ENCODE measurements at places on chromosomes 6 and 20. TPM values are rescaled to one million over a fixed set of nuclear protein-coding genes. Genes with fewer than 3 reads are reported as not detected.

The TRIM38 gene
- 9.1 TPM for total RNA-seq

The CTCFL gene
- total RNA-seq, result not detected

The KLHDC3 gene
- 137 TPM for total RNA-seq

The HFE gene
- 3.3 TPM for total RNA-seq

The WFDC10B gene
- not detected for total RNA-seq

Measured in vein endothelial cell (primary cell).